Hepatocyte (in vitro differentiated cells): ENCODE measurements at places on chromosomes 16 and 17.
A peak's percentile ranks its signal among the peaks of the same experiment; 100 is the strongest.

DNA sequence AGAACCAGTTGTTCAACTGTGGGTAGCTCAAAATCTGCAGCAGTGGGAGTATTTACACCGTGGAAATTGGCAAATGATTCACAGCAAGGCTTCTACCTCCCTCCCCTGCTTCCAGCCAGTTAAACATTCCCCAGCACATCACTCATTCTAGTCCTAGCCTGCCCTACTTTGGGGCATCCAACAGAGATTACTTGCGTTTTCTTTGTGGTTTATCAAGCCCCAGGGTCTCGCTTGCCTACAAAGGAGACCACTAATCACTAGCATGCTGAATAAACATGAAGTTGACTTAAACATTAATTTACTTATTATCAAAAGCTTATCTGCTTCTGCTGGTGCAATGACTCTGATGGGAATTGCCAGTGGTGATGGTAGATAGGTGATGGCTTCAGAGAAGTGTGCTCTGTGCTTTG, 94.5 kb downstream of the MARF1 start:
- DNase-seq: no peak
- no peak overlapping the region for H3K4me3 ChIP-seq
- H3K36me3 ChIP-seq: no peaks in the 10 kb centered on the region
- H3K4me1 ChIP-seq: no peaks in the 10 kb centered on the region

- H3K27me3 ChIP-seq: no peaks in the 10 kb centered on the region
- H3K27ac ChIP-seq: peak overlapping the region; percentile 32
- H3K36me3 ChIP-seq: no peaks in the 10 kb centered on the region
- H3K4me1 ChIP-seq: peaks cover 5% of the 10 kb centered on the region
- DNase-seq: peak; percentile 38
Measured at GRCh38 chr16:30924076-30924912, 922 bp downstream of the FBXL19 start.

DNA sequence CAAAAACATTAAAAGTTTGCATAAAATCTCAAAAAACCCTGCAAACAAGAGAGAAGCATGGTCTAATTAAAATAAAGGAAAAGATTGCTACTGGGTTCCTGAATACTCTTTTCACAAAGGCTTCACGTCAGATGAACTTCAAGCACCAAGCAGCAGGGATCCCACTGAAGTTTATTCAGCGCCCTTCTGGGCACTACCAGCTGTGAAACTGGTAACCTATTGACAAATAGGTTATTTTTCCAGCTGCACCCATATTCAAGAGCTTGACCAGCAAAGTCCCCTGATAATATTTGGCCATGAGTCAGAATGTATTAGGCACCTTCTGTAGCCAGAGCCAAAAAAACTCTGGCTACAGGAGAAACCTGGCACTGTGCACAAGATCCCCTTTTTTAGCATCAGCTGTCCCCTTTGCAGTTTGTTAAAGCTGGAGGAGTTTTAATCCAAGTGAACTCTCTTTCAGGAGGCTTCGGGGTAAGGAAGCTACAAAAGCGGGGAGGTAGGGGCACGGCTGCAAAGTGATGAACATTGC, 60.3 kb downstream of the GRIN2A start:
- no peaks in the 10 kb centered on the region for H3K27me3 ChIP-seq
- no peak for DNase-seq
- H3K36me3 ChIP-seq: no peaks in the 10 kb centered on the region
- H3K4me3 ChIP-seq: no peak overlapping the region

DNA sequence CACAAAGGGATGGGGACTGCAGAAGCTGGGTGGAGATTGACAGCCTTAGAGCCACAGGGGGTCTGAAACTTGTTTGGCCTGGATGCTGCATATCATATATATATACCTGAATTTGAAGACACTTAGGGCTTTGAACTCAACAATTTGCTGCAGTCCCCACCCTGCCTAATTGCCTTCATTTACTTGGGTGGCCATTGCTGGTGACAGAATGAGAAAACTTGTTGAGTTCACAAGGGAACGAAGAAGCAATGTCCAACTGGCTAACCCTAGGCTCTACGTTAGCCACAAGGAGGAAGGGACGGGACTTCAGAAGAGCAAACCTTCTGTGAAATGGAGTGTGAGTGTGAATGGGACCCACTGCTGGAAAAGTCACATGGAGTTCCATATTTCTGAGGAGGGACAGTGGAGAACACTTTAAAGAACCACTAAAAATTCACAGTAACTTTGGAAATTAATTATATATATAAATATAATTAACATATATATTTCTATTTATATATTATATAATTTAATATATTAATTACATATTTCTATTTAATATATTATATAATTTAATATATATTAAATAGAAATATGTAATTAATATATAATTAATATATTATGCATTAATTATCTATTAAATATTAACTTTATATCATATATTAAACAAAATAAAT, 215.3 kb upstream of the SOX9 start:
- no peak overlapping the region for H3K4me3 ChIP-seq
- H3K36me3 ChIP-seq: no peaks in the 10 kb centered on the region
- H3K27ac ChIP-seq: no peak overlapping the region
- no peaks in the 10 kb centered on the region for H3K27me3 ChIP-seq
- no peak for DNase-seq

- peaks cover 31% of the 10 kb centered on the region for H3K27me3 ChIP-seq
- no peak within 1 kb of the TSS for H3K27ac ChIP-seq
- H3K4me1 ChIP-seq: peaks cover 25% of the 10 kb centered on the region
- H3K4me3 ChIP-seq: peak within 1 kb of the TSS; percentile 77
- no peaks in the 10 kb centered on the region for H3K36me3 ChIP-seq
Measured at GRCh38 chr16:69105501-69106361, at the start of gene HAS3. Gene HAS3 (plus strand): TSS chr16:69105653. CDS start chr16:69109396, 3,743 bp downstream.

- H3K4me1 ChIP-seq: peaks cover 39% of the 10 kb centered on the region
- H3K36me3 ChIP-seq: no peaks in the 10 kb centered on the region
- no peak overlapping the region for H3K4me3 ChIP-seq
- no peaks in the 10 kb centered on the region for H3K27me3 ChIP-seq
- peak overlapping the region; percentile 97 for H3K27ac ChIP-seq
- peak; percentile 76 for DNase-seq
Measured at GRCh38 chr17:41547921-41548843, 20.1 kb upstream of the KRT19 start.

DNA sequence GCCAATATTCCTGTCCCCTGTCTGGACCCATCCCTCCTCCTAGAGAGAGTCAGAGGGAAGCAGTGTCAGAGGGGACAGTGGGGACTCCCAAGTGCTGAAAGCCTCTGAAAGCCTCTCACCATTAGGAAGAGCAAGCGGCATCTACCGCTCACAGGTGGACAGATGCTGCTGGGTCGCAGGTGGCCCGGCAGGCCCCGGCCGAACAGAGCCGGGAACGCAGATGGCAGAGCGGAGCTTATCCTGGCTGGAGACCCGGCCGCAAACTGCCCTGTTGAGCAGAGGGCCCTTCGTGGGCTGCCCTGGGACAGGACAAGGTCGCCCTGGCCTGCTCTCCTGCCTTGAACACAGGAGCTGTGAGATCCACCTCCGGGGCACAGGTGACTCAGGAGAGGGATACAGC, 23.0 kb upstream of the NAT9 start:
- no peaks in the 10 kb centered on the region for H3K36me3 ChIP-seq
- no peak for DNase-seq
- H3K4me1 ChIP-seq: no peaks in the 10 kb centered on the region

GRCh38 chr17:45164734-45165269, 3.1 kb downstream of the HEXIM2 start:
- peaks cover 9% of the 10 kb centered on the region for H3K4me1 ChIP-seq
- H3K4me3 ChIP-seq: no peak overlapping the region
